Pancreas (tissue), 10 donors: ENCODE measurements at places on chromosomes 5 and 9. TPM values are rescaled to one million over a fixed set of nuclear protein-coding genes. Genes with fewer than 3 reads are reported as not detected.

Gene TRIM7
- total RNA-seq, result 11.1 TPM

GRCh38 chr5:108255468-108255867 is 126.4 kb downstream of the FBXL17 start:
- no peak for DNase-seq

Gene PTCD2
- total RNA-seq, result 4.0 TPM

Gene CD74
- 67.2 TPM for total RNA-seq

Gene IL33
- 2.2 TPM for total RNA-seq

DNA sequence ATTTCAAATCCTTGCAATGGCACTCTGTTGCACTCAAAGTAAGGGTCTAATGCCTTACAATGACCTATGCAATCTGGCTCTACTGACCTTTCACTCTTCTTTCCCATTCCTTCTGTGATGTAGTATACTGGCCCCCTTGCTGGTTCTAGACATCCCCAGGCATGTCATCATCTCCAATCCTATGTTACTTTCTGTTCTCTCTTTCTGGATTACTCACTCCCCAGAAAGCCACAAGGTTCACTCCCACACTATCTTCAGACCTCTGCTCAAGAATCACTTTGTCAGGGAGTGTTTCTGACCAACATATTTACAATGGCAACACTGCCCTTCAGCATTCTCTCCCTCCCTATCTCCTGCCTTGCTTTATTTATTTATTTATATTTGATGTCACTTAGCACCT is 802.2 kb upstream of the WWC1 start:
- no peak for DNase-seq

GRCh38 chr9:68996462-68996861 is 17.5 kb downstream of the PRKACG start:
- no peak for DNase-seq

Gene IFNB1
- not detected for total RNA-seq

Gene SYK
- 13.8 TPM for total RNA-seq

Gene ZBTB34
- total RNA-seq, result 2.8 TPM

- no peak for DNase-seq
Observed at GRCh38 chr9:122053567-122054350, 39.3 kb downstream of the TTLL11 start.

DNA sequence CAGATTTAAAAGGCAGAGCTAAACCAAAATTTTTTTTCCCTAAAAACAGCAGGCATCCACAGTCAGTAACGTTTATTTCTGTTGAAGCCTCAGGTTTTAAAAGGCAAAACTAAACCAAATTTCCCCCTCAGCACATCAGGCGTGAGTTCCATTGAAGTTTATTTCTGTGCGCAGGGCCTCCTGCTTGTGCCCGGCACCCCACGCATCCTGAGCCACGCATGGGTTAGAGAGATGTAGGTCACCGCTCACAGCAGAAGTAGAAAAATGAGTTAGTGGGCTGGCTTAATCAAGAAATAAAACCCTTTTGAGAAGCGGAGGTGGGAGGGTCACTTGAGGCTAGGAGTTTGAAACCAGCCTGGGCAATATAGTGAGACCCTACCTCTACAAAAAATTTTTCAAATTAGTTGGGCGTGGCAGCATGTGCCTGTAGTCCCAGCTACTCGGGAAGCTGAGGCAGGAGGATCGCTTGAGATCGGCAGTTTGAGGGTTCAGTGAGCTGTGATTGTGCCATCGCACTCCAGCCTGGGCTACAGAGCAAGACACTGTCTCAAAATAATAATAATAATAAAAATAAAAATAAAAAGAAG is 75.6 kb upstream of the SPIN1 start:
- DNase-seq, result no peak

Gene SPINK4
- not detected for total RNA-seq

Gene OR13J1
- total RNA-seq, result not detected

DNA sequence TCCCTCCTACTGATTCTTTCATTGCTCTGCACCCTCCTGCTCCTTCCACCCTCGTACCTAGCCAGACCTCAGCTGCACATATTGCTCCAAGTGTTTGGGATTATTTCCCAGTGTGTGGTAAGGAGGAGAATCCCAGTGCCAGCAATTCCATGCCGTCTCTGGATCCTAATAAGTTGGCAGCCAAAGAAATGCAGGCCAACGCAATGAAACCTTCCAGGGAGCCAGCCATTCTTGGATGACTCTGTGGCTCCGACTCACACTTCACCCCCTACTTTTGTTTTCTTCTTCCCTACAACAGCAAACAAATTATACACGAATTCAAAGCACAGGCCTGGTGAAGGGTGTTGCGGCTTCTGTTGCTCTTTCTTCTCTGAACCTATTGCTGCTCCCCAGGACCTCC is 82.5 kb upstream of the SLC1A3 start:
- DNase-seq, result no peak

DNA sequence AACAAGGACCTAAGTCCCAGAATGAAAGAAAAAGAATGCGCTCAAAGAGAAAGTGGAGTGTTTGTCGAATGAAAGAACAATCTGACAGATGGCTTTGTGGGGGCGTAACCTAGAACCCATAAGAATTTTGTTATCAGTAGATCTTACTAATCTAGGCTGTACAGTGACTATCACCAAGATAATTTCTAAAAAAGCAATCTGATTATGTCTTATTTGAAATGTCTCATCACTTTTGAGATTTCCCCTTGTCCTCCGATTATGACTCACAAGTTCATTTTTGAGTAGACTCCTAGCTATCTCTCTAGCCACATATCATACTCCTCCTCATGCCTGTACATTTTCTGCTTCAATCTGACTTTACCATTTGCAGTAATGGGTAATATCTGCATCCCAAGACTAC is 135.6 kb upstream of the SMARCA2 start:
- no peak for DNase-seq
